Aorta (tissue), 5 donors: ENCODE measurements at places on chromosomes 4 and X. TPM values are rescaled to one million over a fixed set of nuclear protein-coding genes. Genes with fewer than 3 reads are reported as not detected.

Gene GATA1
- 0.57 TPM for total RNA-seq

Gene BMPR1B
- 14.6 TPM for total RNA-seq

Gene PLXNB3
- 18.7 TPM for total RNA-seq

Gene GABRG1
- total RNA-seq = not detected

Gene EVC
- total RNA-seq = 33.3 TPM

Gene CEP135
- 10.4 TPM for total RNA-seq

Gene SORCS2
- total RNA-seq = 2.3 TPM

Gene GPM6B
- total RNA-seq = 16.6 TPM

Gene NUP62CL
- 0.39 TPM for total RNA-seq

Gene GASK1B
- total RNA-seq = 116 TPM

Gene GAGE13
- not detected for total RNA-seq

Gene TBX22
- total RNA-seq = not detected

Gene HSFX4
- total RNA-seq = not detected

Gene MAP9
- total RNA-seq = 16.2 TPM

Gene KDR
- total RNA-seq = 42.1 TPM
